ENCODE measurements at places on chromosomes 11 and 22. TPM values are rescaled to one million over a fixed set of nuclear protein-coding genes. Genes with fewer than 3 reads are reported as not detected.

- H3K4me1 ChIP-seq = no peaks in the 10 kb centered on the region
- no peak for DNase-seq
- no peak overlapping the region for H3K4me3 ChIP-seq
These were observed 50.7 kb upstream of the CD44 start for GRCh38 chr11:35088226-35088625.

DNA sequence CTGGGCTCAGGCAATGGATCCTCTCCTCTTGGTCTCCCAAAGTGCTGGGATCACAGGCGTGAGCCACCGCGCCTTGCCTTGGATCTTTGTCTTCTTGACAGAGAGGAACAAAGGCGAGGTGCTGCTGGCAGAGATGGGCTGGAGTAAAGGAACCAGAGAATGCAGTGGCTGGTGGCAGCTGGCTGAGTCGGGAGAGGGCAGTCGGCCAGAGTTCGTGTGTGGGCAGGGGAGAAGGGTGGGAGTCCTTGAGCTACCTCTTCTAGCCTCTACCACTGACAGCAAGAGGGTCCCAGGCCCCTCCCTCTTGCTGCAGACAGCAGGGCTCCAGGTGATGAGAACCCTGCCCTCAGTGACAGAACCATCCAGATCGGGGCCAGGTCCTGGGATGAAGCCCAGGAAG is 86.2 kb upstream of the LINC01488 start:
- no peak for DNase-seq
- H3K36me3 ChIP-seq = no peaks in the 10 kb centered on the region
- H3K4me1 ChIP-seq = peaks cover 19% of the 10 kb centered on the region

- H3K27ac ChIP-seq = no peak overlapping the region
- DNase-seq = no peak
These were observed 23.0 kb downstream of the LIMK2 start for GRCh38 chr22:31235081-31235480.

DNA sequence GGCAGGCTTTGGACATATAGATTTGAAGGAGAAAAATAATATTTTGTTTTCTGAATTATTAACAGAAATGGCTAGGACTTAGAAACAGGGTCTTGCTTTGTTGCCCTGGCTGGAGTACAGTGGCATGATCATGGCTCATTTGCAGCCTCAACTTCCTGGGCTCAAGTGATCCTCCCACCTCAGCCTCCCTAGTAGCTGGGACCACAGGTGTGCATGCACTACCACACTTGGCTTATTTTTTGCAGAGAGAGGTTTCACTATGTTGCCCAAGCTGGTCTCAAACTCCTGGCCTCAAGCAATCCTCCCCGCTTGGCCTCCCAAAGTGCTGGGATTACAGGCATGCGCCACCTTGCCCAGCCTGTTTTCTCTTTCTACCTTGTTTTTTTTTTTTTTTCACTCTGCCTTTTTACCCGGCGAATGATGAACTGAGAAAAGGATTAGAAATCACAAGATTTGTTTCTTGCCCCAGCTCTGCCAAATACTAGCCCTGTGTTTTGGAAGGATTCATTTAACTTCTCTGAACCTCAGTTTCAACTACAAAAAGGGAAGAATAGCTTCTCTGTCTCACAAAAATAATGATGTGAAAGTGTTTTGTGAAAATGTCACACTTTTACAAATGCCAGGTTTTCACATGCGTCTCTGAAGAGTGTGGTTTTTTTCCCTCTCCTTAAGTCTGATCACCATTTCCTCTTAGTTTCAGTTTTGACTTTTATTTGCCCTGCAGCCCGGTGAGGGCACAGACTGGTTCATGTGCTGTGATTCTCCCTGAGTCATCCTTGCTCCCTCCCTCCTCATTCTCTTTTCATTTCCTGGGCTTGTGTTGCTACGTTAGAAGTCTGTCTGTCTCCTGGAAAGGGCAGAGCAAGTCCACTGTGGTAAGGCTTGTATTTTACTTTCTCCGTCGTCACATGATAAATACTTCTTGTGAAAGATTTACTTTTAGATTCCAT is 67.7 kb downstream of the BCL2L13 start:
- H3K4me1 ChIP-seq = peaks cover 4% of the 10 kb centered on the region
- DNase-seq = no peak
- peaks cover 13% of the 10 kb centered on the region for H3K36me3 ChIP-seq
- H3K27ac ChIP-seq = peak overlapping the region; percentile 43

DNA sequence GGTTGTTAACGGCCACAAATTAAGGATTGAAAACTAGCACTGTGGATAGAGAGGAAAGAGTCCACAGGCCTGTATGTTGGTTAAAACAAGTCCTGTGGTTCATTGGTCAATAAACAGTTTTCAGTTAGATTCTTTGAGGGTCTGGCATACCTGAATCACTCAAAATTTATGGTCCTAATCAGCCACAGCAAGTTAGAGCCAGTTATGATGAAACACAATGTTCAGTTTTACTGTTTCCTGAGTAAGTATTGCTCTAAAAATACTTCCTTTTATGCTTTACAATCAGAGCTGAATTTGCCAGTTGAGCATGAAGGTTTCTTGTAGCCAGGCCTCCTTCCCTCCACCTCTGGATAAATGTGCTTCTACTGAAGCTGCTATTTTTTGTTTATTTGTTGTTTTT is 12.9 kb upstream of the CAT start:
- peaks cover 6% of the 10 kb centered on the region for H3K4me1 ChIP-seq
- H3K4me3 ChIP-seq = no peak overlapping the region
- no peak overlapping the region for H3K27ac ChIP-seq
- H3K36me3 ChIP-seq = no peaks in the 10 kb centered on the region
- no peak for DNase-seq

GRCh38 chr11:75099635-75100034 is 3.0 kb upstream of the OR2AT4 start:
- H3K27me3 ChIP-seq = peaks cover 5% of the 10 kb centered on the region
- H3K4me1 ChIP-seq = peaks cover 3% of the 10 kb centered on the region
- no peaks in the 10 kb centered on the region for H3K36me3 ChIP-seq
- H3K27ac ChIP-seq = no peak overlapping the region

DNA sequence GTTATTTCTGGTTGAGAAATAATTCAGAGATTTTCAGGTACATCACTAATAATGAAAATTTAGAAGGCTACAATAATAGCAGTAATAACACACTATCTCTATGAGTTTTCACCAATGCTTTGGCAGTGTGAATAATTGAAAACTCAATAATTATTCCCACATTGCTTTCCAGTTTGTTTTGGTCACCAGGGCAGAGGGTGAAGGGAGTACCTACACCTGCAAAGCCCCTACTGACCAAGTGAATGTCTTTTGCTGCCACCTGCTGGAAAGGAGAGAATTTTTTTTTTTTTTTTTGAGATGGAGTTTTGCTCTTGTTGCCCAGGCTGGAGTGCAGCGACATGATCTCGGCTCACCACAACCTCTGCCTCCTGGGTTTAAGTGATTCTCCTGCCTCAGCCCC is 3.2 kb downstream of the NELL1 start:
- no peaks in the 10 kb centered on the region for H3K36me3 ChIP-seq
- H3K4me1 ChIP-seq = peaks cover 14% of the 10 kb centered on the region
- DNase-seq = no peak
- peaks cover 72% of the 10 kb centered on the region for H3K27me3 ChIP-seq

- DNase-seq = no peak
- H3K4me1 ChIP-seq = peaks cover 14% of the 10 kb centered on the region
- no peaks in the 10 kb centered on the region for H3K36me3 ChIP-seq
- H3K4me3 ChIP-seq = no peak overlapping the region
- no peak overlapping the region for H3K27ac ChIP-seq
- no peaks in the 10 kb centered on the region for H3K27me3 ChIP-seq
These were observed 2.8 kb downstream of the LRRC51 start for GRCh38 chr11:72083414-72083813.

- H3K4me1 ChIP-seq = no peaks in the 10 kb centered on the region
- H3K4me3 ChIP-seq = no peak overlapping the region
- H3K27ac ChIP-seq = no peak overlapping the region
- H3K36me3 ChIP-seq = peaks cover 19% of the 10 kb centered on the region
These were observed 96.5 kb downstream of the ARHGAP8 start for GRCh38 chr22:44848791-44849420.

DNA sequence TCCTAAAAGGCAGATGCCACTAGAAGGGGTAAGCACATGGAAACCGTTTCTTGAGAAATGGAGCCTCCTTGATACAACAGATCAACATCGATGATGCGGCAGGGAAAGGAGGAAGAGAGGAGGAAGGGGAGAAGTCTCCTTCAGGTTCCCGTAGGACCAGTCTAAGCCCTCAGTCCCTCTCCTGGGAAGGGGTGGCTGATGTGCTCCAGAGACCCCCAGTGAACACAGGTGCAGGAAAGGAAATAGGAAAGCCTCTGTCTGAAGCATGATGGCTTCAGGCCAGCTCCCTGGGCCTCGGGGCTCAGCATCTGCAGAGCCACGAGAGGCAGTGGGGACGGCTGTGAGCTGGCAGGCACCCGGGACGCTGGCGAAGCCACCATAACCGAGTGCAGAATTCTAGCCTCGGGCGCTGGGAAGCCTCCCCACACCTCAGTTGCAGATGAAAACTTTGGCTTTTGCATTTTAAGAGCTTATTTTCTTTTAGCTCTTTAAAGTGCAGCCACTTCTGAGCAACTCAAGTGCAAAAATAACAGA is 1.8 kb downstream of the SPATA19 start:
- H3K27me3 ChIP-seq = peaks cover 10% of the 10 kb centered on the region
- H3K4me1 ChIP-seq = no peaks in the 10 kb centered on the region
- no peak overlapping the region for H3K27ac ChIP-seq
- DNase-seq = no peak
- no peak overlapping the region for H3K4me3 ChIP-seq
- no peaks in the 10 kb centered on the region for H3K36me3 ChIP-seq

DNA sequence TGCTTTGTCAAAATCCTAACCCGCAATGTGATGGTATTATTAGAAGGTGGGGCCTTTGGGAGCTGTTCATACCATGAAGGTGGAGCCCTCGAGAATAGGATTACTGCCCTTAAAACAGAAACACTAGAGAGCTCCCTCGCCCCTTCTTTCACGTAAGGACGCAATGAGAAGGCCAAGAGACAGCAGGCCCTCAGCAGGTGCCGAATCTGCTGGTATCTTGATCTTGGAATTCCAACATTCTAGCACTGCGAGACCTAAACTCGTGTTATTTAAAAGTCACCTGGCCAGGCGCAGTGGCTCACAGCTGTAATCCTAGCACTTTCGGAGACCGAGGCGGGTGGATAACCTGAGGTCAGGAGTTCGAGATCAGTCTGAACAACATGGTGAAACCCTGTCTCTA is 33.1 kb downstream of the LARGE1 start:
- H3K4me1 ChIP-seq = peaks cover 39% of the 10 kb centered on the region
- H3K4me3 ChIP-seq = no peak overlapping the region
- peaks cover 4% of the 10 kb centered on the region for H3K36me3 ChIP-seq
- DNase-seq = no peak
- H3K27me3 ChIP-seq = no peaks in the 10 kb centered on the region

GRCh38 chr11:24108609-24109008 is 388.2 kb upstream of the LUZP2 start:
- no peak for DNase-seq
- peaks cover 2% of the 10 kb centered on the region for H3K4me1 ChIP-seq
- no peak overlapping the region for H3K4me3 ChIP-seq
- no peaks in the 10 kb centered on the region for H3K27me3 ChIP-seq
- H3K36me3 ChIP-seq = peaks cover 5% of the 10 kb centered on the region
- H3K27ac ChIP-seq = no peak overlapping the region

GRCh38 chr11:65427691-65428577 is 5.3 kb downstream of the NEAT1 start:
- no peaks in the 10 kb centered on the region for H3K36me3 ChIP-seq
- peaks cover 46% of the 10 kb centered on the region for H3K4me1 ChIP-seq
- peak overlapping the region; percentile 7 for H3K4me3 ChIP-seq
- no peak for DNase-seq

GRCh38 chr22:27791159-27791858 is 10.2 kb downstream of the MN1 start:
- H3K27me3 ChIP-seq = peaks cover 72% of the 10 kb centered on the region
- H3K4me3 ChIP-seq = no peak overlapping the region
- no peak overlapping the region for H3K27ac ChIP-seq
- peaks cover 5% of the 10 kb centered on the region for H3K36me3 ChIP-seq
- DNase-seq = no peak

GRCh38 chr22:38104084-38104483 is 6.4 kb downstream of the BAIAP2L2 start:
- H3K4me3 ChIP-seq = no peak overlapping the region
- no peaks in the 10 kb centered on the region for H3K27me3 ChIP-seq
- H3K27ac ChIP-seq = no peak overlapping the region

DNA sequence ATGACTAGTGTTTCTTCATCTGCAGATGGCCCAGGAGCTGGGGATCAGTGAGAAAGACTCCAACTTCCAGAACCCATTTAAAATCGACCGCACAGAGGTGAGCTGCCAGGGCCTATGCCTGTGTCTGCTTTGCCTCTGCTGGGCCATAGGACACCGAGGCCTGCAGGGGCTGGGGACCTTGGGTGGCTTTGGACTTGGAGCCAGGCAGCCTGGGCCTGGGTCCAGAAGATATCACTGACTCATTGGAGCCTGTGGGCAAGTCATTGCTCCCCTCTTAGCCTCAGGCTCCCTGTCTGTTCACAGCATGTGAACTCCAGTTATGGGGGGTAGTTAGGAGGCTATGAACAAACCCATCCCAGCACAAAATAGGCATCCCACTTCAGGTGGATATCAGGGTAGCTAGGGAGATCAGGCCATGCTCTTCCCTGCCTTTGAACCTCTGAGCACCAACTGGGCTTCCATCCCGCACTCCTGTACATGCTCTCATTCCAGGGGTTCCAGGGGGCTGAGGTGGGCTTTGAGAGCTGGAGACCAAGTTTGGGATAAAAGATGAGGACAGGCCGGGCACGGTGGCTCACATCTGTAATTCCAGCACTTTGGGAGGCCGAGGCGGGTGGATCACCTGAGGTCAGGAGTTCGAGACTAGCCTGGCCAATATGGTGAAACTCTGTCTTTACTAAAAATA is 13.4 kb downstream of the CCDC134 start:
- H3K27ac ChIP-seq = no peak overlapping the region
- H3K4me1 ChIP-seq = no peaks in the 10 kb centered on the region
- no peak overlapping the region for H3K4me3 ChIP-seq

DNA sequence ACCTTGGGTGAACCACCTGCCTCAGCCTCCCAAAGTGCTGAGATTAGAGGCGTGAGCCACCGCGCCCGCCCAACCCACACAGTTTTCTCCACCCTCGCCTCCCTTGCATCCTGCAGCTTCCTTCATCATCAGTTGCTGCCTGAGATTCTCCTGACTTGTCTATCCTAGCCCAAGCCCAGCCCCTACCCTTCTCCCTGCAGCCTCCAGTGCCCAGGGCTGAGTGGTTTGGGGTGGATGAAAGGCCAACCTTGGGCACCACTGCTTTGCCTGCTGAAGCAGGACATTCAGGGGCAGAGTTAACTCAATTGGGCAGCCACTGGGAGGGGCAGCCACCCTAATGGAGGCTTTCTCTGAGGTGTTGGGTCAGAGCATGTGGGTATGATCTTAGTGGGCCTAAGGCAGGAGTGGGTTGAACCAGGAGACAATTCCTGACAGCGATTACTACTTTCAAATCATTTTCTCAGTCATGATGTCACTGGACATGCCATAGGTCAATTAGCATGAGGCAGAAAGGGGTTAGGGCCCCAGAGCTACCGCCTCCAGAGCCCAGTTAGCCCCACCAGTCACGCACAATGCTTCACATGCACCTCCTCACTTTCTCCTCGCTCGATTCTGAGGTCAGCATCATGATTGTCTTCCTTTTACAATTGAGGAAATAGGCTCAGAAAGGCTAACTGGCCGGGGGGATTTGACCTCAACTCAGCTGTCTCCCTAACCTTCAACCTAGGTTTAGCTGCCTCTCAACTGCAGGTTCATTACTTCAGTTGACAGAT is 1.0 kb upstream of the FKBP2 start:
- H3K36me3 ChIP-seq = peaks cover 8% of the 10 kb centered on the region
- H3K4me3 ChIP-seq = peak overlapping the region; percentile 85
- DNase-seq = no peak
- peak overlapping the region; percentile 98 for H3K27ac ChIP-seq
- peaks cover 23% of the 10 kb centered on the region for H3K4me1 ChIP-seq

MRPL23 gene
- total RNA-seq = 47.2 TPM

GAL gene
- 2.2 TPM for total RNA-seq

RAB38 gene
- total RNA-seq = 15.6 TPM

LUZP2 gene
- 1.8 TPM for total RNA-seq

TUB gene
- 16.3 TPM for total RNA-seq

CALCA gene
- total RNA-seq = 0.57 TPM

GGT1 gene
- total RNA-seq = 16.9 TPM

All from progenitor cell of endocrine pancreas (in vitro differentiated cells).